ENCODE measurements at places on chromosomes 3 and 15.

GRCh38 chr3:157423337-157423736 is 13.3 kb upstream of the PTX3 start:
- DNase-seq, result no peak

- no peak for DNase-seq
Measured at GRCh38 chr3:11024181-11024580, 31.6 kb downstream of the SLC6A1 start.

- no peak for DNase-seq
Measured at GRCh38 chr3:49896345-49896744, 7.3 kb downstream of the MST1R start.

GRCh38 chr3:148962513-148962912 is 28.8 kb upstream of the GYG1 start:
- DNase-seq, result no peak

DNA sequence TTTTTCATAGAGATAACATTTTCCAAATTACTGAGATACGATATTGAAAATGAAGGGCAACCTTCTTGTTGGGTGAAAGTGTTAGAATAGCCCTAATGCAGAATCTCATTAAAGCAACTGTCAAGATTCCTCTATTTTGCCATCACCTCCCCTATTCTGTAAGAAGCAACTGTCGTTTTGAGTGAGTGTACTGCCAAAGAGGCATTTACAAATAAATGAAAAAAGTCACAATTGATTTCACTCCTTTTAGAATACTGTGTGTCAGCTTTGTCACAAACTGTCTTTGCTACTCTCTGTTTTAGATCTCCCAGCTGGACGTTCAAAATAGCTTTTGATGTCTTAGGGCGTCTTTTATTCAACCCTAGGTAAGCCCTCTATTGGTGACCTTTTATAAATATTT is 322.8 kb upstream of the NAALADL2 start:
- no peak for DNase-seq
